ENCODE measurements at places on chromosomes 1 and 21. TPM values are rescaled to one million over a fixed set of nuclear protein-coding genes. Genes with fewer than 3 reads are reported as not detected.

DNA sequence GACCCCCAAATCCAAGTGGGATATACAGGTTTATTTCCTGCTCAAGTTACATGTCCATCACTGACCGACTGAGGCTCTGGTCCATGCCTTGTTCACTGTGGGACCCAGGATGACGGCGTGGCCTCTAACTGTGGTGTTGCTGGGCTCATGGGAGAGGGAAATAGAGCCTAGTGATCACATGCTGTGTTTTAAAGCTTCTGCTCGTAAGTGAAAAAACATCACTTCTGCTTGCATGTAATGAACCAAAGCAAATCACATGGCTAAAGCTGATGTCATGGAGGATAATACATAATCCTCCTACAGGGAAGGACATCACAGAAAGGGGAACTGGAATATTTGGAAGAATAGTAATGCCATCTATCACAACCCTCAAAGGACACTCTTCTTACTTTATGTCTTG is 107.6 kb downstream of the FASLG start:
- DNase-seq = no peak

DNA sequence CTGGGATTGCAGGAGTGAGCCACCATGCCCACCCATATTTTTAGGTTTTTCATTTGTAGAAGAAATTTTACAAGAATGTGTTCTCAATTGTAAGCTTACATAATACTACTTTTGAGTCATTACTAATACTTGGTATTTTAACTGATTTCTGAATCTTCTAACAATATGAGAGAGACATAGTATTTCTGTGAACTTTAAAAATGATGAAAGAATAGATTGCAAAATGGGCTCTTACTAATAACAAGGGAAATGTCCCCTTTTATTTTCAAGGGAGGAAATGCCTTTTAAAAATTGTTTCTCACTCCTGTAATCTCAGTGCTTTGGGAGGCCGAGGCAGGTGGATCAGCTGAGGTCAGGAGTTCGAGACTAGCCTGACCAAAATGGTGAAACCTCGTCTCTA is 5.9 kb downstream of the AGO3 start:
- no peak for DNase-seq

DNA sequence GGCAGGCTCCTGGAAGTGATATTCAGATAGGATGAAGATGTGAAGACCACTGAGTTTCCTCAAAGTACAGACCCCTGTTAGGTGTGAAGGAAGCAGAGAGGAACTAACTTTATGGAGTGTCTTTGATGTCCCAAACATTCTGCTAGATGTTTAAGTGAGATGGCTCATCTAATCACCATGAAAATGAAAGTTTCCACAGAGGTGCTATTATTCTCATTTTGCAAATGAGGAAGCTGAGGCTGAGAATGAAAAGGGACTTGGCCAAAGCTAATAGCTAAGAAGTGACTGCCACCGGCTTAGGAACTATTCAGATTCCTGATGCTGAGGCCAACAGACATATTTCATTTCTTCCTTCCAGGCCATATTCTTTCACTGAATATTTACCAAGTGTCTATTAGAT is 45.9 kb upstream of the WLS start:
- DNase-seq = no peak

- DNase-seq = no peak
Observed at GRCh38 chr1:231527586-231528171, 790 bp upstream of the TSNAX start.

Gene CD53
- 251 TPM for total RNA-seq

Gene ZNF648
- not detected for total RNA-seq

Gene MTF2
- total RNA-seq = 65.0 TPM

All from activated CD8-positive, alpha-beta T cell treated with anti-CD3 and anti-CD28 coated beads for 36 hours (primary cell).